ENCODE measurements at places on chromosomes 13 and 19.

- DNase-seq, result no peak
These were observed 18.5 kb downstream of the ZNF101 start for GRCh38 chr19:19687090-19687489.

DNA sequence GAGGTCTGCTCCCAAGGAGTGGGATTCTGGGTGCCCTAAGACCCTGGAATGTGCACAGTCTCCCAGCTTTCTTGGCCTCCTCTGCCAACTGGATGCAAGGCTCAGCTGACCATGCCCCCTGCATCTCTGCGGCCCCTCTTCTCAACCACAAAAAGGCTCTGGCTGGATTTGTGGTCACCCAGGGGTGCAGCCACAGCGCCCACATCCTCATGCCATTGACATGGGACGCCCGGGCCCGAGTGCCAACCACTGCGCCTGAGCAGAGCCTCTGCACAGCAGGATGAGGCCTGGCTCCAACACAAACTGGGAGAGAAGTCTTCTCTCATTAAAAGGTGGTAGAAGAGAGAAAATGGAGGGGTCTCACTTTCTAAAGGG, 103.5 kb downstream of the FOXO1 start:
- no peak for DNase-seq

DNA sequence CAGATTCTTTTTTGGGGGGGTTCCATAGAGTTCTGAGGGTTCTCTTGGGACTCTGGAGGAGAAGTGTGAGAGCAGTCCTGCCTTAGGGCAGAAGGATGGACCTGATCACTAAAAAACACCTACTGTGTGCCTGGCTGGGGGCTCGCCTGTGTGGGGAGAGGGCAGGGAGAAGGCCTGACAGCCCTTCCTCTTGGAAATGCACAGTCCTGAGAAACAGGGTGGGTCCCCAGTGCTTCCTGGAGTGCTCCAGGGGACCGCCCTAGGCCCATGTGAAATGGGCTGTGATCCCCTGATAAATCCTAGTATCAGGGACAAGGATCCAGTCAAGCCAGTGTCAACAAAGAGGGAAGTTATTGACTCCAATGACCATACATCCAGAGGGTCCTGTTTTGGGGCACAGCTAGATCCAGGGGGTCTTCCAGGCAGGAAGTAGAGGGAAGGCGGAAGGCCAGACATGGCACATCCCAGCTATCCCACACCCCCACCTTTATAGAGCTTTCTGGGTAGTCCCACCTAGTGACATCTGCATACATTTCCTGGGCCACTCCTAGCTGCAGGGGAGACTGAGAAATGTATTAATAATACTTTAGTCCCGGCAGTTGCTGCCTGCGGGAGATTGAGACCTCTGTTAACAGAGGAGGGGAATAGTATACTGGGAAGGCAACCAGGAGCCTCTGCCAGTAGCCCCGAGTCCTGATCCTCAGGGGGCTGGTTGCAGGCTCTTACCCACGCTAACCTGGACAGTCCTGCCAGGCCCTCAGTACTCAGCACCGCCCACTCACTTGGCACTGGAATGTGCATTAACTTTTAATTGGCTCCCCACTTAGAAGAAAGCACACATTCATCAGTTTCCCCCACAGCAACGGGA, 13.7 kb downstream of the BCKDHA start:
- DNase-seq, result no peak

DNA sequence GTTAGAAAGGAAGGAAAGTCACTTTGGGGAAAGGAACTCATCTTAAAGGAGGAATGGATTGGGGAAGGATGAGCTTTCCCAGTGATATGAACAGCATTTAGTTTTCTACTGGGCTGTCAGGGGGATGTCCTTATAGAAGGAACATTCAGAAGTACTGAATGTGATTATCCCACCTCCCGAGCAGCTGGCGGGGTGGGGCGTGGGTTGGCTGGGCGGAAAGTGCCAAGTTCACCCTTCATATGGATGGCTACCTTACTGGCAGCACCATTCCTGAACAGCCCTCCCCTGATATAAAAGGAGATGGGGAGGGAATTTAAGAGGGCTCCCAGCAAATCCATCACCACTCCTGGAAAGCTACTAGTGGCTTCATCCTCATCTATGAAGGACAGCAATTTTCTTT, 190.7 kb downstream of the DNAJC15 start:
- DNase-seq, result no peak

- DNase-seq, result no peak
These were observed 5.5 kb upstream of the TYROBP start for GRCh38 chr19:35913589-35913988.

DNA sequence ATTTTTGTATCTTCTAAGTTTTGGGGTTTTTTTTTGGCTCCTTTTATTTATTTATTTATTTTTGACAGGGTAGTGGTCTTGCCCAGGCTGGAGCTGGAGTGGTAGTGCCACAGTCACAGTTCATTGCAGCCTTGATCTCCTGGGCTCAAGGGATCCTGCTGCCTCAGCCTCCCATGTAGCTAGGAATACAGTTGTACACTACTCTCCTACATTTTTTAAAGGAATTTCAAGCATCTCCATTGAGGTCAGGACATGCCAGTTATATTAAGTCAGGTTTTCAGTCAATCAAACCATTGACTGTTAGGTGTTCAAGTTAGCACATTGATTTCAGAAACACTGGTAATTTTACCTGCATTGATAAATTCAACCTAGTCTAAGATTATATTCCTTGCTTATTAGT, 480.5 kb upstream of the SPRY2 start:
- DNase-seq, result no peak

GRCh38 chr19:2246801-2247361, 2.2 kb upstream of the AMH start:
- DNase-seq, result no peak

GRCh38 chr19:16359964-16360363, 35.3 kb downstream of the KLF2 start:
- no peak for DNase-seq

- no peak for DNase-seq
These were observed 57.3 kb downstream of the IRS2 start for GRCh38 chr13:109728791-109729731.

DNA sequence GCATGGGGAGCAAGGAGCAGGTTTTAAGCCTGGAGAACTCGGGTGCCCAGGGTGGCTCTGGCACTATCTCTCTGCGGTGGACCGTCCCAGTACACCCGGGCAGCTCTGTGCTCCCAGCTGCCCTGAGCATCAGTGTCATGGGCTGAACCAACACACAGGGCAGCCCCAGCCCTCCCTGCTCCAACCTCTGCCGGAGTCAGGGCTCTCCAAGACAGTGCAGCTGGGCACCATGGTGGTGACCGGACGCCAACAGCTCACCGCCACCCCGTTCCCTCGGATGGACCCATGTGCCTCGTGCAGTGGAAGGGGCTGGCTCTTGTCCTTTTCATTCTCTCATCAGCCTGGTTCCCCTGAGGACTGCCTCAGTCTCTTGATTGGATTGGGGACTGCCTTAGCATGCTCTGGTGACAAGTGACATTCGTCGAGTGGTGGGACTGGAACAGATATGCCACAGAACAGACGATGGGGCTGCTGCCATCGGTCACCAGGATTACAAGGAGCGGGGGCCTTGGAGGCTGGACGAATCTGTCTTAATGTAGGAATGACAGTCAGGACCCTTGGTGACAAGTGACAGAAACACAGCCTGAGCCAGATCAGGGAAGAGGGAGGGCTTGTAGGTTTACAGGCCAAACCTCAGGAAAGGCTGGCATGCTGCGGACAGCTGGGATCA, 25.7 kb upstream of the VSTM2B start:
- no peak for DNase-seq

DNA sequence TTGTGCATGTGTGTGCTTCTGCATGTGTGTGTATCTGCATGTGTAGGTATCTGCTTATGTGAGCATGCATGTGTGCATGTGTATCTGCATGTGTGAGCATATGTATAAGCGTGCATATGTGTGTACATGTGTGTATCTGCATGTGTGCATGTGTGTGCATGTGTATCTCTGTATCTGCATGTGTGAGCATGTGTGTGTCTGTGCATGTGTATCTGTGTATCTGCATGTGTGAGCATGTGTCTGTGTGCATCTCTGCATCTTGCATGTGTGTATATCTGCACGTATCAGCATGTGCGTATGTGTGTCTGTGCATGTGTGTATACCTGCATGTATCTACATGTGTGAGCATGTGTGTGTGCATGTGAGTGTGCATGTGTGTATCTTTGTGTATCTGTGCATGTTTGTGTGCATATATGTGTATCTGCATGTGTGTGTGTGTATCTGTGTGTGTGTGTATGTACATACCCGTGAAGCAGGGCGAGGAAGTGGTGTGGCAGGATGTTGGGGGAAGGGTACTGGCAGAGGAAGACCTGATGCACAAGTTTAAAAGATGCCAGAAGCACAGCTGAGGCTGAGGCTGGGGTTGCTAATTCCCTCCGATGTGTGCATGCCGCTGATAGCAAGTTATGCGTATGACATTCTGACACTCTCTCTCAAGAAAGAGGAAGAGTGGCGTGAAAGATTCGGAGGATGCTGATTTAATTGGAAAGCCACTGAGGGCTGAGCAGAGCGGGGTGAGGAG, 64.2 kb downstream of the TEX29 start:
- no peak for DNase-seq

GRCh38 chr13:27960362-27961226, 8.5 kb downstream of the CDX2 start:
- no peak for DNase-seq

- no peak for DNase-seq
These were observed 58.2 kb upstream of the USE1 start for GRCh38 chr19:17156947-17157302.

GRCh38 chr19:33440241-33440640, 66.7 kb downstream of the CEBPG start:
- no peak for DNase-seq

DNA sequence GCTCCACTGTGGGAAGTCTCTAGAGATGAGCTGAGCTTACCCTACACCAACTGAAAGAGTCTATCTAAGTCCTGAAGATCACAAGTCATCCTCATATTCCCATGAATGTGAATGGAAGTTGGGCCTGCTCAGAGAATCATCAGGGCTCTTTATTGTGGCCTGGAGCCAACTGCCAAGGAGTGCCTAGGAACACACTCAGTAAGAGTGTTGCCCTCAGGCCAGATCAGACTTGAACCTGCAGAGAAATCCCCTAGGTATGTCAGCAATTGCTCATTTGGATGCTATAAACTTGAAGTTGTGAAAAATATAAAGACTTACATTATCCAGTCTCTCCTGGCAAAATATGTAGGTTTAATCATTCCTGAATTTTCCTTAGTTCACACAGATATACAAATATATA, 1070.2 kb downstream of the EFNB2 start:
- no peak for DNase-seq

DNA sequence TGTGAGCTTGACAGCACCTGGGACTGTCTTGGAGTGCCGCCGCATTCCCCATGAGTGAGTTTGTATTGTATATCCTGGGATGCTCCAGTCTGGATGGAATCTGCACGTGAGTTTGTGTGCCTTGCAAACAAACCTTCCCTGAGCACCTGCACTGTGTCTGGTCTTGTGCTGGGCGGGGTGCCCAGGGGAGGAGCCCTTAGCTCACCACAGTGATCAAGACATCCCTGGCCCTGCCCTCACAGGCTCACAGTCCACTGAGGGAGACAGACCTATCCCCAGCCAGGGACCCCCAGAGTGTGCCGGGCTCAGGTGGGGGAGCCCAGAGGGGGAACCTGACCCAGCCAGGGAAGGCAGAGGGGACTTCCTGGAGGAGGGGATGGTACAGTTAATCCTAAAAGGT, 1.7 kb upstream of the BCAM start:
- DNase-seq, result no peak

- no peak for DNase-seq
These were observed 6.5 kb downstream of the UNC13A start for GRCh38 chr19:17681505-17682125.

- no peak for DNase-seq
These were observed 176.2 kb downstream of the RFC3 start for GRCh38 chr13:33994198-33994597.

DNA sequence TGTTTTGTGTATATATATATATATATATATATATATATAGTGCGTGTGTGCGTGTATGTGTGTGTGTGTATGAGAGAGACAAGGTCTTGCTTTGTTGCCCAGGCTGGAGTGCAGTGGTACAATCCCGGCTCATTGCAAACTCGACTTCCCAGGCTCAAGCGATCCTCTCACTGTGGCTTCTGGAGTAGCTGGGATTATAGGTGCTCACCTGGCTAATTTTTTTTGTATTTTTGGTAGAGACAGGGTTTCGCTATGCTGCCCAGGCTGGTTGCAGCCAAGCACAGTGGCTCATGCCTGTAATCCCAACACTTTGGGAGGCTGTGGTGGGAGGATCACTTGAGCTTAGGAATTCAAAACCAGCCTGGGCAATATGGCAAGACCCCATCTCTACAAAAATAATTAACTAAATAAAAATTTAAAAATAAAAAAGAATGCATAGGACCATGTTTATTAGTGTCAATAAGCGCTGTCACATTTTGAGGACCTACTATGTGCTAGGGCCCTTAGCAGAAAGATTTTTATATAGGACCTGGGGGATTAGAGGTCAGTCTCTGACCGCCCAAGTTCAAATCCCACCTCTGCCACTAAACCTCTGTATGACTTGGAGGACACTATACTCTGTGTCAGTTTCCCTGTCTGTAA, 1.8 kb downstream of the PVR start:
- DNase-seq, result no peak

DNA sequence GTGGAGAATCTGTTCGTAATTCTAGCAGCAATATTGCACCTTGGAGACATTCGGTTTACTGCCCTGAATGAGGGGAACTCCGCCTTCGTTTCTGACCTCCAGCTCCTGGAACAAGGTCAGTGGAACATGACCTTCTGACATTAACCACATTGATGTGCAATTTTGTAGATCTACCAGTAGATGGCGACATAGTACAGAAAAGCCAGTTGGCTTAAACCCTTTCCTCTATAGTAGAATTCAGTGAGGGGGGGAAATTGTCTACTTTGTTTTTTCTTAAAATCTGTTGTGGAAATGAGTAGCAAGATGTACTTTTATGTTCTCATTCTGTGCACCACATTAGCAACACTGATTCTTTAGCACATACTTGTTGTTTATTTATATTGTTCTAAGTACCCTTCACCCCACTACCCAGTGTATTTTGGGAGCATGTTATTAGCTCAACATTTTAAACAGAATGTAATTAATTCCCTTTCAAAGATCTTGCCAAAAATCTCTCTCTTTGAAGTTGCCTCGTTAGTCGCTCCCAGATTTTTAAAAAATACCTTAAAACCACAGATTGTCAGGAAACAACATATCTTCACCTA, 332.2 kb downstream of the MYO16 start:
- DNase-seq, result no peak
